ENCODE measurements at places on chromosomes 5 and 9.

DNA sequence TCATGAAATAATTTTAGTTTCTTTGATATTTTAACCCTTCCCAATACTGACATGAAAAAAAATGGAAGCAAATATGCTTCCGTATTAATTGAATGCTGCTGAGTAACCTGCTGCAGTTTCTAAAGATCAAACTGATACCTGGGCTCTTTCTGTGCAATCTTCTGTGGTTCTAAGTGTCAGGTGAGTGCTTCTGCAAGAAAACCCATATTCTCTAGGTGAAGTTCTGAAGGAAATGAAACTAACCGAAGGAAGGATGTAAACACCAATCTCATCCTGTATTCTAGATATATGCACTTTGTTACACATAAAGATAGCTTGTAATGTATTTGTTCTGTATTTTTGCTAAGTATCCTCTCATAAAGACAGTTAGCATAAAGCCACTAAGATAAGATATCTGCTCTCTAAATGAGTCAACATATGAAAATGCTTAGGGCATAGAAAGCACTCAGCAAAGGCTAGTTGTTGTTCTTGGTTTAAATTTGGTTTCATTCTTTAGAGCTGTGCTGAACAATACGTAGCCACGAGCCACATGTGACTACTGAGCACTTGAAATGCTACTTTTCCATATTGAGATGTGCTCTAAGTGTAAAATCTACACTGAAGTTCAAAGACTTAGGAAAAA lies 52.0 kb downstream of the ITGA2 start:
- no peak for DNase-seq

DNA sequence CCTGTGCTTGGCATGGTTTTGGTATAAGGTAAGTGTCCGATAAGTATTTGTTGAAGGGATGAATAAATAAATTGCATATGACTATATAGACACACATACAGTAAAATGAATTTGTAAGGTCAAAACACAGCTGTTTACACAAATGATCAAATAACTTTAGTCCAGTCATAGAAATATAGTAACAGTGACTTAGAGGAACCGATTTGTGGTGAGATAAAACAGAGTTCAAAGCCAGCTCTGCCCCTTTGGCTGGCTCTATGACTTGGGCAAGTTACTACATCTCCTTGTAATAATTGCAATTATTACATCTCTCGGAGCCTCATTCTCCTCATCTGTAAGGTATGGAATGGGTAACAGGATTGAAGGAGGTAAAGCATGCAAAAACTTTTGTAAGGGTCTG lies 384.0 kb downstream of the PLK2 start:
- no peak for DNase-seq

- DNase-seq: no peak
Measured at GRCh38 chr5:11069041-11069440, 308.0 kb upstream of the DAP start.

DNA sequence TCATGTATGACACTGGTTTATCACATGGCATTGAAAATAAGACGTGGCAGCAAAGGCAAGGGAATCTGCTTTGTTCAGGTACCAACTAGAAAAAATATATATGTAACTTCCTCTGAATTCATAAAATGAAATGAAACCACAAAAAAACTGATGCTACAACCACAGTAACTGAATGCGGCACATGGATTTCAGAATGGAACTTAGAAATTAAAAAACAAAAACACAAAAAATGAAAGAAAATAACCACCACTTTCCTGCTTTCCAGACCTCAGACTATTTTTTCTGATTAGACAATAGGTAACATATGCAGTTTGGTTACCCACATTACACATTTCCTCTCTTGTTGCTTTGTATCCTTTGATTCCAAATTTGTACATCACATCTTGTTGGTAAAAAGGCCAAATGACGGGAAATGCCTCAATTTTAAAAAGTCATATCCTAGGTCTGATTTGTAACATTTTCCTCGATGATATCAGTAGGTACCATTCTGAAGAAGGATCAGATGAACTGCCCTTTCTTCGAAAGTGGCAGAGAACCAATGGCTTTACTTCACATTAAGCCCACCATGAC lies 18.1 kb upstream of the PDCL start:
- no peak for DNase-seq

DNA sequence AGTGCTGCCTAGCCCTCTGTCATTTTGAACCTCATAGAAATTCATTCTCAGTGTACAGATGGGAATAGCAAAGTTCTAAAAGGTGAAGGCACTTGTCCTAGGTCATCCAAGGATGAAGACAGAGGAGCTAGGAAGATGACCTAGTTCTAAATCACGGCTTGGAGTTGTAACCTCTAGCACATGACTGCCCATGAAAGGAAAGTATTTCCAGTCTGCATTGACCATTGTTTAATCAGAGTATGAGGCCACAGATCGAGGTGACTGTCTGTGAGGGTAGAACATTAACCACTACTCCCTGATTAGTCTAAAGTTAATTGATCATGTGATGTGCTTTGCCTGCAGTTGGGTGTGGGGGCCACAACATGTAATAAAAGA lies 674 bp upstream of the TNFSF15 start:
- DNase-seq: no peak

DNA sequence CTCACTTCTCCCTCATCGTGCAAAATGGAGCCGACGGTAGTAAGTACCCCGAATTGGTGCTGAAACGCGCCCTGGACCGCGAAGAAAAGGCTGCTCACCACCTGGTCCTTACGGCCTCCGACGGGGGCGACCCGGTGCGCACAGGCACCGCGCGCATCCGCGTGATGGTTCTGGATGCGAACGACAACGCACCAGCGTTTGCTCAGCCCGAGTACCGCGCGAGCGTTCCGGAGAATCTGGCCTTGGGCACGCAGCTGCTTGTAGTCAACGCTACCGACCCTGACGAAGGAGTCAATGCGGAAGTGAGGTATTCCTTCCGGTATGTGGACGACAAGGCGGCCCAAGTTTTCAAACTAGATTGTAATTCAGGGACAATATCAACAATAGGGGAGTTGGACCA lies 979 bp downstream of the PCDHGA12 start:
- DNase-seq: no peak

GRCh38 chr9:631596-631995 lies 209.9 kb upstream of the DMRT1 start:
- DNase-seq: no peak

DNA sequence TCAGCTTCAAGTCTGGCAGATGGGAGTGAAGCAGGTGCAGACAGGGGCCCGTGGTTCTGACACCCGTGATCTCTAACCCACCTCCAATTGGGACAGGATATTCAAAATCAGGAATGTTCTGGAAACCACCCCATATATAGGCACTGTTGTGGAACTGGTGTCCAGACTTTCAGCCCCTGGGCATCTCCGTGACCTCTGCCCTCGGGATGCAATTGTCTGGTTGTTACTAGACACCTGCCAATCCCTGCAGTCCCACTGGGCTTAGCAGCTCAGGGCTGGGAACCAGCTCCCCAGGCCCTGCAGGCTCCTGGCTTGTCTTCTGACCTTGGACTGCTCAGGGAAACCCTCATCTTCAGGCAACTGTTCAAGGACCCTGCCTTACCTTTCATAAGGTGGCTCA lies 38.8 kb downstream of the NTNG2 start:
- no peak for DNase-seq

GRCh38 chr9:134320868-134321471 lies 5.3 kb upstream of the RXRA start:
- no peak for DNase-seq

GRCh38 chr9:4442806-4443205 lies 47.5 kb upstream of the SLC1A1 start:
- no peak for DNase-seq

DNA sequence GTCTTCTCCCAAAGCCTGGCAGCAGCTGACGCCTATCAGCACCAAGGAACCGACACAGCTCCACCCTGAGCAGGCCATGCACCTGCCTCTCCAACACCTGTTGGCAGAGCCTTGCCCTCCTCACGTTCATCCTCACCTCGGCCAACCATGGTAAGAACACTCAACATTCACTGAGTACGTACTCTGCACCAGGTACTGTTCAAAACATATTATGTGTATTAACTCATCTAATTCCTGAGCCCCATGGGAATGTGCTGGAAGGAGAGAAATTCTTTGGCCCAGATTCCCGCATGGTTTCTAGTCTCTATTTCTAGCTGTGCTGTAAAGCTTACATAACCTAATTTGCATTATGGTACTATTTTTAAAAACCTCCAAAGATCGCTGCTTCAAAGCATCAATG lies 86.1 kb downstream of the GPR21 start:
- DNase-seq: no peak

- no peak for DNase-seq
Measured at GRCh38 chr5:142506046-142506445, 179.8 kb downstream of the FGF1 start.

DNA sequence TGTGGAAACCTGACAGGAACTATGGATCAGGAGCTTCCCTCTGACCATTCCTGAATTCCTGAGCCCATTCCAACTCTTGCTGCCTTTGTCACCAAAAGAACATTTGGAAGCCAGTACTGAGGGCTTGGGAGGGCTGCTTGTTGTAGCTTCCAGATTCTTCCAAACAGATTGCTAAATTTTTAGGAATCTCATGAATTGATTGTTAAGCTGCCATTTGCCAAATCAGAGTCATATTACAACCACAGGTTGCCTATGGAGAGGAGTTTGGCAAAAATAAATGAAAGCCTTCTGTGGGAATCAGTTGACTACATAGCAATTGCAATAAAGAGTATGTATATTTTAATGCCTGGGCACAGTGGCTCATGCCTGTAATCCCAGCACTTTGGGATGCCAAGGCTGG lies 39.2 kb upstream of the SLC28A3 start:
- no peak for DNase-seq

- DNase-seq: no peak
Measured at GRCh38 chr9:25830381-25830780, 152.1 kb upstream of the TUSC1 start.

- no peak for DNase-seq
Measured at GRCh38 chr9:79731171-79731890, 159.6 kb downstream of the TLE4 start.

DNA sequence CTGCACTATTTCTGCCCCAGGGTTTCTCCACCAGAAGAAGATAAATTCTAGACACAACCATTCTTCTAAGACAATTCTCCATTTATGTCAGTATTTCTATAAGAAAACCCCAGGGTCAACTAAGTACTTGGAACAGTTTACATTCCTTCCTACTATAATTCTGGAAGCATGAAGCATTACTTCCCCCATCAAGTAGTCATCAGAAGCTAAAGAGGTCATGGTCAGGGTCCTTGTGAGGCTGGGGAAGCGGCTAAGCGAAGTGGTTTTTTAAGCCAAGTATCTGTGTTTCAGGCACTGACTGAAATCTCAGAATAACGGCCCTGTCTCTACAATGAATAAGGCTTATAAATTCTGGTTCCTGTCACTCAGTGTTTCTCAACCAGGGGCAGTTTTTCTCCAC lies 197.8 kb downstream of the GLIS3 start:
- DNase-seq: no peak

DNA sequence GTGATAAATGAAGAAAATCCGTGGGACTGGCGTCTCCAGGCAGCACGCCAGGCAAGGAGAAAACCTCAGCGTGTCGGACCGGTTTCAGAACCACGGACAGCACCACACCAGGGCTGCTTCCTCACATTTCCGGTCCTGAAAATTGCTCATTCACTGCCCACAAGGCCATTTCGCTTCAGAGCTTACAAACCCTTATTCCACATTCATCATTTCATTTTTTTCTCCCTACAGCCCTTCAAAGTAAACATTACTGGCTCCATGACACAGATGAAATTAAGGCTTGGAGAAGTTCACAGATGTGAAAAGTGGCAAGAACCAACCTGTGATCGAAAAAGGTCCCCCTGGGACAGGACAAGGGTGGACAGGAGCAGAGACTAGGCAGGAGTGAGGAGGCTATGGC lies 1.5 kb upstream of the GPRIN1 start:
- peak; percentile 59 for DNase-seq

DNA sequence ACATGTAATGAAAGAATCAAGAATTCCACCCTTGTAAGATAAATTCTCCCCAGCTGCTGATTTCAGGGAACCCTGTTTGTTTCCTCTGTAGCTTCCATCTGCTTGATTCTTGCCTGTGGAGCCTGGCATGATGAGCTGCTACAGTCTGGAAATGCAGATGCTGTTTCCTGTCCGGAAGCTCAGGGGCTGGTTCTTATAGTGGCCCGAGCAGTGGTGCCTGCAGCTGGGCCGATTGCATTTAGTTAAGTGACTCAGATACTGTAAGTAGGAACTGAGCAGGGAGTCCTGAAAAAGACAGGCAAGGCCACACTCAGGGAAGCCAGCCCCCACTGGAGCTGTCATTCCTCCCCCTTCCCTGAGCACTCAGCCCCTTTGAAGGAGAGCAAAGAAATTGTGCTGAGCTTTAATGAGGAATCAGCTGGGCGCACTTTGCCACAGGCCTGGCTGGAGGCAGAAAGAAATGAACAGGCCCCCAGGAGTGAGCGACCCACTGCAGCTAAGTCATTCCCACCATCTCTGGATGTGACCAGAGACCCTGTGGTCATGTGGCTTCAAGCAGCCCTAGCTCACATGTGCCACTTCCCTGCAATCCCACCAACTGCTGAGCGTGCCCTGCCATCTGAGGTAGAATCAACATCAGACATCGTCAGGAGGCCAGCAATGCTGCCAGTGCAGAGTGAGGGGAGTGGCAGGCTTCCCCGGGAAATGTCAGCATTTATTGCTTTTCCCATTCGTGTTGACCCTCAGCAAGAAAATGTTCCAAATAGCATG lies 206.0 kb upstream of the WWC1 start:
- no peak for DNase-seq

DNA sequence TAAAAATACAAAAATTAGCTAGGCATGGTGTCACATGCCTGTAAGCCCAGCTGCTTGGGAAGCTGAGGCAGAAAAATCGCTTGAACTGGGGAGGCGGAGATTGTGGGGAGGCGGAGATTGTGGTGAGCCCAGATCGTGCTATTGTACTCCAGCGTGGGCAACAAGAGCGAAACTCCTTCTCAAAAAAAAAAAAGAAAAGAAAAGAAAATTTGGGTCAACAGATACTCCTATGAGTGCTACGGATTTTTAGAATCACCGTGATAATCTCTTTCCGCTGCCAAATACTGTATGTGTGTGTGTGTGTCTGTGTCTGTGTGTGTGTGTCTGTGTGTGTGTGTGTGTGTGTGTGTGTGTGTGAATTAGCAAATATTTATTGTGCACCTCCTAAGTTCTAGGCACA lies 64.4 kb downstream of the ARRDC3 start:
- DNase-seq: no peak

- no peak for DNase-seq
Measured at GRCh38 chr9:99023231-99023630, 79.5 kb downstream of the COL15A1 start.

GRCh38 chr5:79295029-79295428 lies 59.1 kb downstream of the JMY start:
- DNase-seq: no peak
